ENCODE measurements at places on chromosomes 6 and 20. TPM values are rescaled to one million over a fixed set of nuclear protein-coding genes. Genes with fewer than 3 reads are reported as not detected.

The HLA-F gene
- total RNA-seq = 19.8 TPM

The BEND6 gene
- 6.1 TPM for total RNA-seq

The DEF6 gene
- 0.70 TPM for total RNA-seq

The OR2J2 gene
- total RNA-seq = not detected

The FERMT1 gene
- 1.3 TPM for total RNA-seq

The RBM24 gene
- 12.9 TPM for total RNA-seq

The HUS1B gene
- 0.68 TPM for total RNA-seq

The TCF21 gene
- total RNA-seq = 3.5 TPM

The HRH3 gene
- total RNA-seq = not detected

The FAM217B gene
- total RNA-seq = 4.4 TPM

The SAMD5 gene
- 0.08 TPM for total RNA-seq

The MYLK2 gene
- total RNA-seq = not detected

The FRS3 gene
- 1.1 TPM for total RNA-seq

All from smooth muscle cell of the coronary artery (primary cell).